Neural progenitor cell (in vitro differentiated cells): ENCODE measurements at places on chromosomes 2 and 18. TPM values are rescaled to one million over a fixed set of nuclear protein-coding genes. Genes with fewer than 3 reads are reported as not detected.

CDKL4 gene
- not detected in 2 replicates for total RNA-seq

SNORC gene
- total RNA-seq = 2.6 TPM in 1 of 2 replicates, not detected in the other

METAP1D gene
- total RNA-seq = 8.2 and 9.8 TPM in 2 replicates

NIFK gene
- 39.3 and 126 TPM in 2 replicates for total RNA-seq

RAPGEF4 gene
- total RNA-seq = 1.1 and 1.8 TPM in 2 replicates
